SK-N-MC (cell line): ENCODE measurements at places on chromosomes 7 and 10.

DNA sequence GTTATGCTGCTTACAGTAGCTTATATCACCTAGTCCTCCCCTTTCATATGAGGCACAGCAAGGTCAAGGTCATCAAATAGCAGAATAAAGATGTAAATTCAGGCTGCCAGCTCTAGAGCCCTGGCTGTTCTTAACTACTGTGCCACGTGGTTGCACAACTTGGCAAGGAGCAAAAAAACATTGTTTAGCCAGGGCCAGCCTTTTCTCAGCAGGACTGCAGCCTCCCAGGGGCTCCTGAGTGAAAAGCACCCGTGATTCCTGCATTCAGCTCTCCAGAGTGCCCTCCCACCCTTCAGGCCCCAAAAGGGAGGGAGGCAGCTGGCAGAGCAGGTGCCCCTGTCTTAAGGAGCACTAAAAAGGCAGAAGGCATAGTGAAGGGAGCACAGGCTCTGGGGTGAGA, 31.8 kb upstream of the TM9SF3 start:
- DNase-seq, result no peak

- DNase-seq, result no peak
Observed at GRCh38 chr7:155901176-155901575, 88.9 kb upstream of the SHH start.

DNA sequence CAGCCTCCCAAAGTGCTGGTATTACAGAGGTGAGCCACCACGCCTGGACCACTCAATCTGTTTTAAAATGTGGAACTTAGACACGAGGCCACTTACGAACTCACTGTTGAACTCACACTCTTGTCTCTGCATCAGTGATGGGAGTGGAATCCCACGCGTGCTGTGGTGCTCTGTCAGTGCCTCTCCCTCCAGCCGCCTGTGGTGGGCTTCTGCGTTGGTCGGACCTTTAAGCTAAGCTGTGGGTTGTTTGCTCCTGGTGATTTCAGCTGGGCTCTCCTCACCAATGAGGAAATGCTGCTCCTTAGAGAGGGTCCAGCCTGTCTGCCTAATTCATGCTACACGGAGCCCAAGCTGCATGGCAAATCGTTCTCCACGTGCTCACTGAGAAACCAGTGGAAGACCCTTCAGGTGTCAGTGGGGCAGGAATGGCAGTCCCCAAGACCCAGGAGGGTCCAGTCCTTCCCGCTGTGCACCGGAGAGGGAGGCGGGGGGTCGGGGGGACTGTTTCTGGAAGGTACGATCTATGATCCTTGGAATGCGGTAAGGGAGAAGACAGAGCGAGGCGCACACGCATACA, 17.9 kb upstream of the PRKAR1B start:
- DNase-seq, result no peak

DNA sequence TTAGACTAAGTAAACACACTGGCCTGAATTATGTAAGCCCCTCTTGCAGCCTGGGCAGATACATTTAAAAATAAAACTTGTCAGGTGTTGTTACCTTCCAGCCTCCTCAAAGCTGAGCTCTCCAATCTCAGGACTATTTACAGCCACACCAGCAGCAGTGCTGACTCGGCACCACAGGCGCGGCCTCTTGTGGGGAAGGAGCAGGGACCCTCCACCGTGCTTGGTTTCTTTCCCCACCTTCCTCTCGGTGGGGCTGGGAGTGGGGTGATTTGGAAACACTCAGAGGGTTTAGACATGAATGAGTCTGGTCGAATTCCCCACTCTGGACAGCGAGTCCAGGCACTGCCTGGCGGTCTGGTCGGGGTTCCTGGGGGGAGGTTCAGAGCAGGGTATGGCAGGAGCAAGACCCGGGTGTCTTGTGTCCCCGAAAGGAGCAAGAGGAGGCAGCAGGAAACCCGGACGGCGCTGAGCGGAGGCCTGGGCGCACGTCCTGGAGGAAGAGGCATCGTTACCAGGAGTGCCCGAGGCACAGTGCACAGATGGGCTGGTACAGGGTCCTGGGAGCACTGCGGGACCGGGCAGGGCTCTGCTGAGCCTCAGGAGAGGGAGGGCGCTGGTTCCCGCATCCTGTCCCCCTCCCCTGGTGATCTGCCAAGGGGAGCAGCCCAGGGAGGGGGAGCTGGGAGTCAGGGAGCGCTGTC, 29.2 kb upstream of the CFAP46 start:
- DNase-seq, result no peak

DNA sequence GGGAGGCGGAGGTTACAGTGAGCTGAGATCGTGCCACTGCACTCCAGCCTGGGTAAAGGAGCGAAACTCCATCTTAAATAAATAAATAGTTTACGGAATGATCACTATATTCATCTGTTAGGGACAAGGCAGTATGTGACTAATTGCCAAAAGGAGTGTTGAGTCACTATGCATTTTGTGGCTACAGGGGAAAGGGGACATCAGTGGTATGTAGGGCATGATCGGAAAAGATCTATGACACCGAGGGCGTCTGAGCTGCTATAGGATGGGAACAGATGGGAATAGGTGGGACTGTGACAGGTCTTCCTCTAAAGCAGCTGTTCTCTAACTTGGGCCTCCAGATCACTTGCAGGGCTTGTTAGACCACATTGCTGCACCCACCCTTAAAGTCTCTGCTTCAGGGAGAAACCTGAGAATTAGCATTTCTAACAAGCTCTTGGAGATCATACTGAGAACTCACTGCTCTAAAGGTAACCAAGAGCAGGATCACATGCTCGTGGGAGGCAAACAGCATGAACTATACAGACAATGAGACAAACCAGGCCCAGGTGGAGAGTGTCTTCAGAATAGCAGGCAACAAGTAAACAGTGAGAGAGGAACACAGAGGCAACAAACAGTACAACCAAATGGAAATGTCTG, 65.1 kb upstream of the ITGA8 start:
- no peak for DNase-seq

DNA sequence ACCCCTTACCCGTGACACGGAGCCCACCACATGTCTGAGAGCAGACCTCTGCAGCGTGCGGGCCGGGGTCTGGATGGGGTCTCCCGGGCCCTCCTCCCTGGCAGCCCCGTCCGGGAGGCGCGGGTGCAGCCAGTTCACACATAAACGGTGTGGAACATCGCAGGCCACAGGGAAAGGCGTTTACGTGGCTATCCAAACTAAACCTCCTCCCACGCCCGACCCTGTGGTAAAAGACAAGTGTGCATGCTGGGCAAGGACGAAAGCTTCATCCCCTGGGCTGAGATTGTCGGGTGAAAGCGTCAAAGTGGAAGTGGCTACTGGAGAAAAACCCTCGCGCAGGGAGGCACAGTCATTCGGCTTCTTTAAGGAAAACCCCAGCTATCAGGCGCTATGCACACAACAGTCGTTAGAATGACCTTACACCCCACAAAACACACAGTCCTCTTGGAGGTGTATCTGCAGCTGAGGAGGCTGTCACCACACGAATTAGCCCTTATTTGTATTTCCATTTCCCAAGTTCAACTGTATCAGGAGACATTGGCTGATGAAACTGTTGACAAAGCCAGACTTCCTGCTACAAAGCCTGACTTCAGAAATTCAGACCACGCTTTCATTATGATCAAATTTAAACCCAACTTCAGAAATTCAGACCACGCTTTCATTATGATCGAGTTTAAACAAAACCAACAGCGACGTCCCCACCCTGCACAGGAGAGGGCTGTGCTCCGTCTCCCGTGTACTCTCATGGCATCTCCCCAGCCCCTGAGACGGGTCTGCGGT, 15.3 kb downstream of the GPER1 start:
- DNase-seq, result no peak

GRCh38 chr7:105538339-105538738, 6.3 kb downstream of the RINT1 start:
- no peak for DNase-seq

DNA sequence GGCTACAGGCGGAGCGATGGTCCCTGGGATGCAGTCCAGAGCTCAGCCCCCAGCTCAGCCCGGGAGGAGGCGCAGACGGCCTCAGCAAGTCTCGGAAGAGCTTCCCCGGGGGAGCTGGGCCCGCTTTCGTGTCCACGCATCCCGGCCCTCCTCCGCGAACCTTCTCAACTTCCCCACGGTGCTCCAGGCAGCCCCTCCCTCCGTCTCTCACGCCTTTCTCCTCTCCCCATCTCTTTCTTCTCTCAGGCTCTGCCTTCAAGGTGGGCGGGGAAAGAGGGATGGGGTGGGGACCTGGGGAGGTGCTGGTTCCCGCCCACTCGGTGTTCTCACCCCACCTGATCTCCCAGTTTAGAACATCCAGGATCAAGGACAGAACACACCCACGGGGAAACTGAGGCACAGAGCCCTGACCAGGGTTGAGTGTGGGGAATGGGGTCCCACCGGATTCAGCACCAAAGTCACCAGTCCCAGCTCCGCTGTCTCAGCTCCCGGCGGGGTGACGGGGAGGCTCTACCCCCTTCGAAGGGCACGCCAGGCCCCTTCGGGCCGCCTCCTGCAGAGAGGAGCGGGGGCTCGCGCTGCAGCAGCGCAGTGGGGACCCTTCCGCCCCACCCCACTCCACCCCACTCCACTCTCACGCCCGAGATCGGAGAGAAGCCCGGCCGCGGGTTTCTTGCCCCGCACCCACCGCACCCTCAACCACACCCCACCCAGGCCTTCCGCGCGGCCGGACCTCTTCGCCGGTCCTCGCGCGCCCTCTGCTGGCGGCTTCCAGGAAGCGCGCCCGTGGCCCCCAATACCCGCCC, 18.2 kb downstream of the POLL start:
- DNase-seq, result no peak

- DNase-seq, result no peak
Observed at GRCh38 chr7:128211626-128212025, 29.5 kb upstream of the LEP start.

- DNase-seq, result no peak
Observed at GRCh38 chr7:127983804-127984332, 47.4 kb downstream of the LRRC4 start.

DNA sequence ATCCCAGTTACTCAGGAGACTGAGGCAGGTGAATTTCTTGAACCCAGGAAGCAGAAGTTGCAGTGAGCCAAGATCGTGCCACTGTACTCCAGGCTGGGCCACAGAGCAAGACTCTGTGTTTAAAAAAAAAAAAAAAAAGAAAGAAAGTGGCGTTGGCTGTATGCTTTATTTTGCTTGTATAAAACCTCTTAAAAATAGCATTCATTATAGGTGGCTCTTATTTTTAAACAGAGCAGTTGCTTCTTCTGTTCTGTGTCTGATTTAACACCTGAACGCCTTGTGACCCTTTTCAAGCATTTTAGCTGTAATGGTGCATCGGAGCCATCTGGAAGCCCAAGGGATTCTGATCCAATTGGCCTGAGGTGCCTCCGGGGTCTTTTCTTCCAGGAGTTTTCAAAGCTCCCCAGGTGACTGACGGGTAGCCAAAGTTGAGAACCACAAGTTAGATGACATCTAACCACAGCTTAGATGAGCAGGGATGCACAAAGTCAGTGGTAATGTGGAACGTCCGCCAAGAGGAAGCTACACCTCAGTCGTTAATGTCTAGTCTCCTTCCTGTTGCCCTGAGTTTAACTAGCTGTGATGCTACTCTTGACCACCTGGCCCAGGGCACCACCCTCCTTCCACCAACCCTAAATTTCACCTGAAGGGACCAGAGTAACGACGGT, 274.6 kb upstream of the KLF6 start:
- DNase-seq, result no peak

GRCh38 chr7:157460721-157461120, 123.9 kb downstream of the DNAJB6 start:
- no peak for DNase-seq

DNA sequence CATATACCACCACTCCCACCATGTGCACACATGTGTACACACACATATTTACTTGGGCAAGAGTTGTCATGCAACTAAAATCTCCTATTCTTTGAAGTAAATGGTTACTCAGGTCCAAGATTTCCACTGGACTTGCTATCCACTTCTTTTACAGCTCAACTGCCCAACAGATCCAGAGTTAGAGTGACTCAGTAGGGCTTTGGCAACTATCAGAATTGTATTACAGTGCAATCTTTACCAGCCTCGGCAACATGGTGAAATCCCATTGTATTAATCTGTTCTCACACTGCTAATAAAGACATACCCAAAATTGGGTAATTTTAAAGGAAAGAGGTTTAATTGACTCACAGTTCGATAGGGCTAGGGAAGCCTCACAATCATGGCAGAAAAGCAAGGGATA, 51.9 kb upstream of the ABLIM1 start:
- no peak for DNase-seq
